ENCODE measurements at places on chromosomes 2 and 18. TPM values are rescaled to one million over a fixed set of nuclear protein-coding genes. Genes with fewer than 3 reads are reported as not detected.

EGR4 gene
- total RNA-seq: 0.23 TPM

LRP2 gene
- 11.5 TPM for total RNA-seq

GPR17 gene
- 28.6 TPM for total RNA-seq

TGFBRAP1 gene
- 22.6 TPM for total RNA-seq

Measured in diencephalon (tissue), 1 donor.